ENCODE measurements at places on chromosomes 12 and 14.

GRCh38 chr12:105469211-105469610 is 138.7 kb downstream of the C12orf75 start:
- no peak for DNase-seq

- DNase-seq, result no peak
These were observed 6.1 kb downstream of the CEP170B start for GRCh38 chr14:104871145-104871655.

GRCh38 chr12:5756338-5756842 is 188.7 kb downstream of the ANO2 start:
- DNase-seq, result no peak

GRCh38 chr14:51035611-51036192 is 59.2 kb downstream of the TRIM9 start:
- no peak for DNase-seq

DNA sequence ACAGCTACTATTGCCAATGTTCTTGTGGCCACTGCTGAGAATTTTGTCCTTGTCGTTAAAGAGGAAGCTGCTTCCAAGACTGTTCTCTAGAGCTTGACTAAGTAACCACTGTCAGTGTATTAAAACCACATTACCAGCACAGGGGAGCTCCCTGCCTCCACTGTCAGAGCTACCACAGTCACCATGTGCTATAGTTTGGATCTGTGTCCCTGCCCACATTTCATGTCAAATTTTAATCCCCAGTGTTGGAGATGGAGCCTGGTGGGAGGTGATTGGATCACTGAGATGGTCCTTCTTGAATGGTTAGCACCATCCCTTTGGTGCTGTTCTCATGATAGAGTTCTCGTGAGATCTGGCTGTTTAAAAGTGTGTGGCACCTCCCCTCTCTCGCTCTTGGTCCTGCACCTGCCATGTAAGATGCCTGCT is 23.2 kb upstream of the RAP1B start:
- DNase-seq, result peak; percentile 63

GRCh38 chr12:88876857-88877256 is 296.6 kb upstream of the KITLG start:
- no peak for DNase-seq

DNA sequence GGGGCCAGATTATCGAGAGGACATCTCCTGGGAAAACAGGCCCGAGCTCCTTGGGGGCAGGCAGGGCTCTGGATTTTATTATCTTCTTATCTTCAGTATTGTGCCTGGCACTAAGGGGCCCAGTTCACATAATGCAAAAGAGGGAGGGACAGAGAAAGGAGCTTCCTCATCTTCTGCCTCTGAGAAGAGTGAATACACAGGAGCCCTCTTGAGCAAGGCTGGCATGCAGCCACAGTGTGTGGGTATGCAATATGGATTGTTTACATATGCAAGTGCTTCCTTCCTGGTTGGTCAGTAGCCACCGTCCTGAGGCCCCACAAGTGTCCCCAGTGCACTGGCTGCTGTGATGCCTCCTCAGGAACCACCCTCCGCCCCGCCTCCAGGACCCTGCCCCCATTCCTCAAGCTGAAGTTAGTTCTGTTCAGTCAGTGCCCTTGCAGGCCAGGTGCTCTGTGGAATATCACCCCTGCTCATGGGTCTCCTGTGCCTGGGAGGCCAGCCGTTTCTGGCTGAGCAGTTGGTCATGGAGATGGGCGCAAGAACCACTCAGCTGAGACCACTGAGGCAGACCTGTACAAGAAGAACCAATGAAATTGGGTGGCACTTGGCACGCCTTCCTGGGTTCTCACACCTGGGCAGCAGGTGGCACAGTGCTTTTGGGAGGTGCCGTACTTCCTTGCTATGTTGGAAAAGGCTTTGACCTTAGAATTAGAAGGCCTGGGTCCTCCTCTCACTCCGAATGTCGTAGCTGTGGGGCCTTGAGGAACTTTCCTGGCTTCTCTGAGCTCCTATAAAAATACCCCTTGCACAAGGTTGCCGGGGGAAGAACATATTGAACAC is 35.1 kb upstream of the ACTN1 start:
- DNase-seq, result no peak

GRCh38 chr12:24945845-24946244 is 3.1 kb downstream of the BCAT1 start:
- no peak for DNase-seq

- no peak for DNase-seq
These were observed 815.7 kb downstream of the NRXN3 start for GRCh38 chr14:78985668-78986381.

- no peak for DNase-seq
These were observed 142.5 kb downstream of the SMOC1 start for GRCh38 chr14:70021548-70022220.

DNA sequence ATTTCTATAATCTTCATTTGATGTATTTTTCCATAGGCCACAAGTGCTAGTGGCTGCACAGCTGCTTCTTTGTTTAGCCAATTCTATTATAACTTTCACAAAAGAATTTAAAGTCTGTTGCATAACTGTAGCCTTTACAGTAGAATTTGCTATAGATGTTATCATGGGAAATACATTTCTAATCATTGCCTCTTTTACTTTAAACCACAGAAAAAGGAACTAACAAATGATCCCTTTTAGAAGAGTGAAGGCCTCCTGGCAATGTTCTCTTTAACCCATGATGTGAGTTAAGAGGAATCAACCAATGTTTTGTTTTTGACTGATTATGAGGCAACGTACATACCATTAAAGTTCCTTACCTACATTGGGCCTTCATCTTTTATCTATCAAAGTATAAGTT is 68.8 kb downstream of the RPL10L start:
- DNase-seq, result no peak

- DNase-seq, result no peak
These were observed 215.4 kb downstream of the FOXN3 start for GRCh38 chr14:89201645-89202044.

GRCh38 chr14:34138175-34138574 is 187.3 kb upstream of the EGLN3 start:
- DNase-seq, result no peak

GRCh38 chr14:30297876-30298795 is 260.8 kb upstream of the G2E3 start:
- no peak for DNase-seq

- DNase-seq, result no peak
These were observed 89.6 kb downstream of the ARF6 start for GRCh38 chr14:49982501-49982951.

DNA sequence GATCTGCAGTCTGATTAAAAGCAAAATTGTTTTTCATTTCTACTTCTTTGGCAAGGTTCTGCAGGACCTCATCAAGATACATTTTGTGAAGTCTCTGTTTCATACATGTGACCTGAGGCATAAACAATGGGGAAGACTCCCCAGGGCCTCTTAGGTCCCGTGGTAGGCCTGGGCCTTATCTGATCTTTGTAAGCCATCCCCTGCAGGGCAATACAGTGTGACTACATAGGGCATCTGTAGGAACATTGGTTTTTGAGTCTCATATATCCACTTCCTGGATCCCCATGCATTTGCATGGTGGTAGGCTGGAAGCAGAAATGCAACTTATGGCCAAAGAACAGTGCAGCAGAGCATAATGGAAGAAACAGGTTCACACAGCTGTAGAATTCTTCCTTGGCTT is 6.0 kb downstream of the FAR2 start:
- no peak for DNase-seq

GRCh38 chr14:31118892-31119291 is 88.7 kb downstream of the HECTD1 start:
- no peak for DNase-seq

DNA sequence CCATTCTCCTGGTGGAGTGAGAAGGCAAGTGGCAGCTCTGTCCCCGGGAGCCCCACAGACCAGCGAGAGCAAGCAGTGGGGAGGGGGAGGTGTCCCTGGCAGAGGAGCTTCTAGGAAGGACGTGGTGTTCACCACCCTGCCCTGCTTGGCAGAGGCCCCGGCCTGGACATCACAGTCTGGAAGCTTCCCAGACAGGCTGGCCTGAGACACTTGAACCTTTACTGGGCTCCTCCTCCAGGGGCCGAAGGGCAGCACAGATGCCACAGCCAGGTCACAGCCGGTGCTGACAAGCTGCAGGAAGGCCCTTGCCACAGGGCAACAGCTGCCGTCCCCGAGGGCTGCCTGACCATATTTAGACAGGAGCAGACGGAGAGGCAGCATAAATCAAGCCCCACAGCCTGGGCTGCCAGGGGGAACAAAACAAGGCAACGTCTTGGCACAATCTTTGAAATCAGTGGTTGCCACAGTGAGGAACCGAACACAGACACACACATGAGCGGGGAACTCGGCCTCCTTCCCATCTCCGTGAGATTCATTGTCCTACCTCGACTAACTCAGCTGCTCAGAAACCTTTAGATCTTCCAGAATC is 28.5 kb downstream of the PRIMA1 start:
- DNase-seq, result no peak

- DNase-seq, result no peak
These were observed 10.1 kb upstream of the DCAF4 start for GRCh38 chr14:72916174-72916573.

GRCh38 chr14:60510951-60511599 is 2.1 kb downstream of the SIX6 start:
- DNase-seq, result no peak

- DNase-seq, result no peak
These were observed 29.6 kb upstream of the PRMT8 start for GRCh38 chr12:3461391-3461790.

- no peak for DNase-seq
These were observed 227.5 kb downstream of the MON2 start for GRCh38 chr12:62694116-62694515.

DNA sequence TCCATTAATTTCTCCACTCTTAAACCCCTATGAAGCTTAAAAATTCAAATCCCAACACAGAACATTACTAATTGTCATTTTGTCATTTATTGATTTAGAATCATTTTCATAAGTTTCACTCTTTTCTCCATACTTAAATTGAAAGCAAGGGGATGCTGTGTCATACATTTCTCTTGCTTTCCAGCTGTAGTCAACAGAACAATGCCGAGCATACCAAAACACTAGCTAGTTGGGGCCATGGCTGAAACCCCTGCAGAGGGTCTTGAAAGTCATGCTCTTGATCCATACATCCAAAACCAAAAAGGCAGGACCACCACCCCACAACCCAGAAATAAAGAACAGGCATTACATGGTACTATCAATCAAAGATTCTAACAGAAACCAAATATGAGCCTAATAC is 9.0 kb downstream of the EXOC5 start:
- DNase-seq, result no peak

GRCh38 chr12:56581418-56582145 is 48.5 kb downstream of the BAZ2A start:
- no peak for DNase-seq

GRCh38 chr12:82650627-82651337 is 35.9 kb upstream of the TMTC2 start:
- DNase-seq, result no peak

- no peak for DNase-seq
These were observed 46.3 kb upstream of the CERS5 start for GRCh38 chr12:50213439-50213838.

GRCh38 chr12:25681580-25681979 is 128.5 kb upstream of the LMNTD1 start:
- no peak for DNase-seq

DNA sequence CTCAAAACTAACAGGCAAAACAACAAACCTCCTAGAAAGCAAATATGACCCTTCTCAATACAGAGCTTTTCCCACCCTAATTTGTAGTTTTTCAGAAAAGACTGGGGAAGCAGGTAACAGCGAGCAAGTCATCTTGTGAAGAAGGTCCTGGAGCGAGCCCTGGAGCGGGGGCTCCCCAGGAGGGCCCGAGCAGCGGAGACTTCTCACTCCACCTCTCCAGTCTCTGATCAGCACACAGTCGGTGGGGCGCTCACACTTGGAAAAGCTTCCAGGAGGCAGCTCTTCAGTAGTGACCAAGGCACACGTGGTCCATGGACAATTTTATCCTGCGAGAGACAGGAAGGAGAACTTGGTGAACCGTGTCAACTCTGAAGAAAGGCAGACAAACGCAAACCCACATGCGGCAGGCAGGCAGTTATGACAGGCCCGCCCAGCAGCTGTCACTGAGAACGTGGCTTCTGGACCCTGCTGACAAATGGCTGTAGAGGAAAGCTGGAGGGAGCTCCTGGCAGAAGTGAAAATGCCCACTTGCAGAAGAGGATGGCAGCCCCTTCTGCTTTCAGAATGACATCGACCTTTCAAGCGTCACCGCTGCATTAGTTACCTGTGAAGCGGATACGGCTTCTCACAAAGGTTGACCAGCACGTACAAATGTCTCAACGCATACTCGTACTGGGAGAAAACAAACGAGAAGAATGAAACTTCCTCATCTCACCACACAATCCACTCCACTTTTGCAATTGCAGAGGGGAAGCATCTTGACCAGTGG is 44.2 kb downstream of the LGMN start:
- DNase-seq, result peak; percentile 88

DNA sequence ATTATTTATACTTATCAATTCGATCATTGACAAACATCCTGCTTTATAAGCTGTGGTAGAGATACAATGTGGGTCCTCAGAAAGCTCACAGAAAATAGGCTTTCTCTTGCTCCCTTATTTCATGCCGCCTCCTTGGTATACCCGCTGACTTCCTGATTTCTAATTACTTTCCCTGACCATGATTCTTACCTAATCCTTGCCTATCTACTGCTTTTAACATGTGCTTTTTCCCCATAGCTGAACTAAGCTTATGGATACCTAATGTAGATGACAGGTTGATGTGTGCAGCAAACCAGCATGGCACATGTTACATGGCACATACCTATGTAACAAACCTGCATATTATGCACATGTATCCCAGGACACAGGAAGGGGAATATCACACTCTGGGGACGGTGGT is 65.1 kb downstream of the ITPR2 start:
- no peak for DNase-seq

GRCh38 chr12:71438670-71439361 is 782 bp upstream of the LGR5 start:
- DNase-seq, result no peak

DNA sequence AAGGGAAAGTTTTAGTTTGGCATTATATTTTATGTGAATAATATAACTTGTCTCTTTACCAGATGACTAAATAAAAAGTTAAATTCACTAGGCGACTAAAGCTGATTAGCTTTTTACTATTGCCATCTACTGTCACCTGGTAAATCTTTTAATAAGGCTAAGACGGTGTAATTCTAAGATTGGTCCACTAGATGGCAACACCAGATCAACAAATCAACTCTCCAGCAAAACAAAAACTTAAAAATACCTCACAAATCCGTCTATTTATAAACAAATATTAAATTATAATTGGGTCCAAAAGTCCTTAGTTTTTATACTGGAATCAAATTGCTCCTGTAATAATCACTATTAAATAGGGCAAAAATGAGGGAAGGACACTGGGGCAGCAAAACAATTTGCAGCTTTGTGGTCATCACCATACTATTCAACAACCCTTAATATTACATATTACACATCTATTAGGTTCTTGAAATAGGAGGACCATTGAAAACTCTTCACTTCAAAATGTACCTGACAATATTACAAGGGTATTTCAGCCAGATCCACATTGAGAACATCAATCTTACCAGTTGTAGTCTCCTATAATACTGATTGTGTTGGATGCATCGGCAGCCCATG is 47.9 kb downstream of the GALC start:
- DNase-seq, result peak; percentile 62

- DNase-seq, result peak; percentile 39
These were observed 49.5 kb downstream of the SLC38A1 start for GRCh38 chr12:46219132-46219876.

All from NAMALWA (cell line).